ENCODE measurements at places on chromosomes 7 and 10.

GRCh38 chr10:101467286-101467770 lies 113.4 kb downstream of the BTRC start:
- peak; percentile 93 for DNase-seq

DNA sequence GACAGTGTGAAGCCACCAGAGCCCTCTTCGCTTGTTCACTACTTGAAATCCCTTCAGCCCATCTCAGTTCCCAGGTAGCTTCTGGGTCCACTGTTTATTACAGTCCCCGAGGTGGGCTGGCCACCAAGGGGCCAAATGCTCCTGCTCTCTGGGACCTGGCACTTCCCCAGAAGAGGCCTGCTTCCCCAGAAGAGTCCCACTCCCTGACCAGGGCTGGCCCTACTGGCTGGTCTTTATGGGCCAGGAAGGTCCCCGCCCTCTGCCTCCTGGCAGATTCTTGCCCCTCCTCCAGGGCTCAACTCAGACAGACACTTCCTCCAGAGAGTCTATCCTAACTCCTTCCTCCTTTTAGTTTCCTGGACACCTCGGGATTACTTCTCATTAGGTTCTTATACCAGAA lies 70.7 kb upstream of the LRRC18 start:
- DNase-seq = no peak

DNA sequence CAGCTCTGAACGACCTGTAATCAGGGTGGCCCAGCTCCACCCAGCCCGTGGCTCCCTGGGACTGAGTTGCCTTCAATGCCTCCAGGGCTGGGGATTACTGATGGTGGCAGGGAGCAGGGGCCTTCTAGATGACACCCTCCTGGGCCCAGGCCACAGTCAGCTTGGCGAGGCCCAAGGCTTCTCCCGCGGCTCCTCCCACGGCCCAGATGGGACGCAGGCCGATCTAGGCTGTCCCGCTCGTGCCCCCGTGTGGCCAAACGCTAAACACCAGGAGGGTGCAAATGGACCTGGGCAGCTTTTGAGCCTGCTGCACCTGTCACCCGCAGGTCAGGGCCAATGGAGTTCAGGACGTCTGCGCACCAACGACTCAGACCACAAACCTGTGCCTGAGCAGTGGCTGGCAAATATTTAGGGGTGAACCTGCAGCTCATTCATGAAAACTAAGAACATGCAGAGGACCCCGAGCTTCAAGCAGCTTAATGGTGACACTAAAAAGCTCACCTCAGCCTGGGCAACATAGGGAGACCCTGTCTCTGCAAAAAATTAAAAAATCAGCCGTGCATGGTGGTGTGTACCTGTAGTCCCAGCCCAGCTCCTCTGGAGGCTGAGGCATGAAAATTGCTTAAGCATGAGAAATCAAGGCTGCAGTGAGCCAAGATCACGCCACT lies 43.2 kb downstream of the ASB13 start:
- peak; percentile 63 for DNase-seq

DNA sequence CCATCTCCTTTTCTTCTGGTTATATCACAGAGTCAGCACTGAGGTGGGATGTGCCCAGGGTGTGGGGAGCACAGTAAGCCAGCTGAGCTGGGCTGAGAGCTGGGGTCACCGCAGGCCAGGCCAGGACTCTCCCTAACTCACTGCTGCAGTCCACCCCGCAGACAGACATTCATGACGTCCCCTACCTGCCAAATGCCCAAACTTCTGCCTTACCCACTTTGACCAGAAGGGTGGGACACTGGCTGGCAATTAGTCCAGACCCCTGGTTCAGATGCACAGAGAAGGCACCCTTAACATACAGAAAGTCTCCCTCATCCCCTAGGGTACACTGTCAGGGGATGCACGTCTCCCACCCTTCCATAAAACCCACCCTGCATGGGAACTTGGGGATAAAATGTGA lies 2.1 kb downstream of the DRGX start:
- no peak for DNase-seq

DNA sequence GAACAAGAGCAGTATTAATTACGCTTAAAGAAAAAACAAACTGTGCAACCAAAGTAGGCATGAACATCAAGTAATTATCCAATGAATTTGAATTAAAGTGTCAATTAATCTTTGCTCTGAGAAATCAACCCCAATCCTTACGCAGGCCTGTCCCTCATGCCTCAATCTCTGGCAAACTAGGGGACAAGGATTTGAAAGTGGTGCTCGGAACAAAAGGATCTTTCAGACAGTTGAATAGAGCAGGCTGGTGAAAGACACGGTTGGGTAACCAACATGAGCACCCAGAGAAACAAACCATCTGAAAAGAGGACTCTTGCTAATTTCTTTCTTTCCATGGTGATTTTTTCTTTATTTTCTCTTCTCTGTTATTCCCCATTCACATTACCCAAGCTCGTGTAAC lies 203.5 kb upstream of the PHF14 start:
- no peak for DNase-seq

Measured in NCI-H2081 (cell line).